ENCODE measurements at places on chromosomes 12 and 14.
A peak's percentile ranks its signal among the peaks of the same experiment; 100 is the strongest.

GRCh38 chr14:73633116-73634010 is 11.4 kb upstream of the DNAL1 start:
- peak; percentile 82 for DNase-seq

GRCh38 chr12:15289192-15289591 is 33.1 kb upstream of the PTPRO start:
- DNase-seq = no peak

- no peak for DNase-seq
Observed at GRCh38 chr12:108911915-108912314, 32.0 kb downstream of the DAO start.

DNA sequence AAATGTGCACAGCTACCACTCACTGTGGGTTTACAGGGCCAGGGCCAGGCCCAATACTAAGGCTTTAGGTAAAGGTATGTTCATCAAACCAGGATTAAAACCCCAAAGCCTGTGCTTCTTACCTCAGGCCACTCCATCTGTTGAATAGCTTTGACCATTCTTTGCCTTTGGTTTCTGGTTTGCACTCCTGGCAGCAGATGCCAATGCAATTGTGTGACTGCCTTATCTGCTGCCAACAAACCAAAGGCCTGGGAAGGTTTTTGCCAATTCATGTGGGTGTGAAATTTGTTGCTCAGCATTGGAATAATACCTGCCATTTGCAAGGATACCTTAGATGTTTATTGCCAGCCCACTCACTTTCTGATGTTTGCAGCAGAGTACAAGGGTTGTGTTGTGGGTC is 221.6 kb downstream of the C12orf75 start:
- no peak for DNase-seq

GRCh38 chr14:104665114-104665656 is 24.2 kb upstream of the INF2 start:
- DNase-seq = no peak

DNA sequence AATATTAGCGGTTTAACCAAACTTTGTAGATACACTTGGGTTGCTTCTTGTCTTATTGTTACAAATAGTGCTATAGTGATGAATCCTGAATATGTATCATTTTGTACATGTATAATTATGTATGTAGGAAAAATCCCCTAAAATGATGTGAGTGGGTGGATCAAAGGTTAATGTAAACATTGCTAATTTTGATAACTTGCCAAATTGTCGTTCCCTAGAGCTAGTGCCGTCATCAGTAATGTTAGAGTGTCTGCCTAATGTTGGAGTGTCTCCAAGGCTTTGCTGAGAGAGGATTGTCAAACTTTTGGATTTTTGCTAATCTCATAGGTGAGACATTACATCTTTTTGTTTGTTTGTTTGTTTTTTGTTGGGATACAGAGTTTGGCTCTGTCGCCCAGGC is 44.4 kb downstream of the AEBP2 start:
- DNase-seq = no peak

DNA sequence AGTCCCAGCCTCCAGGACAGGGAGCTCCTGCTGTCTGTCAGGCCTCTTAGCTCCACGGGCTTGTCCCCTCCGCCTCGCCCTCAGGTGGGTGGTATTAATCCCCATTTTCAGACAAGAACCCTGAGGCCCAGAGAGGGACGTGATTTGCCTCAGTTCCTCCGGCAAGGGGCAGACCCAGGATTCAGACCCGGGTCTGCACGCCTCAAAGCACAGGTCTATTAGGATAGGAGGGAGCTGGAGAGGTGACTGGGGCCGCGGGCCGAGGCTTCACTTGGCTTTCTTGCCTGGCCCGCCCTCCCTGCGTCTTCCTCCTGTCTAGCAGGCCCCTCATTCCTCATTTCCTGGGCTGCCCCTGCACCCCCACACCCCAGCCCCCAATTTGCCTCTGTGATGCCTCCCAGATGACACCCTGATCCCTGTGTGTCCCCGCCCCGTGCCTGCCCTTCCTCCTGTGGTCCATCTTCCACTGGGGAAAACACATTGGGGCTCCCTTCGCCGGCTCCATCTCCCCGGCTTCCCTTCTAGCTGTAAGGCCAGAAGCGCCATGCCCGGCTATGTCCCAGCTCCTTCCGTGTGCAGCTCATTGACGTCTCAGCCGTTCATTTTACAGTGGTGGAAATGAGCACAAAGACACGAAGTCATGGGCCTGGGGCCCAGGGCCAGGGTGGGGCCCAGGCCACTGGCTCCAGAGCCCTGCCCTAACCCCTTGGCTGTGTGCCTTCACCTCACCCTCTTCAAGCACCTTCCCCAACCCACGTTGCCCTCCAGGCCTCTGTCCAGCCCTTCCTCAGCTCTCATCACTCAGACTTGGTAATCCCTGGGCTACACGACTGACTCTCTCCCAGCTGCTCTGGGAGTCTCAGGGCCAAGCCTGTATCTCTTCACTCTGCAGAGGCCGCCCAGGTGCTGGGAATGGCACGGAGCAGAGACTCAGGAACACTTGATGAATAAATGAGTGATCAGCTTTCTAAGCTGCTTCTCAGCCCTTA is 15.5 kb upstream of the CYP46A1 start:
- no peak for DNase-seq

DNA sequence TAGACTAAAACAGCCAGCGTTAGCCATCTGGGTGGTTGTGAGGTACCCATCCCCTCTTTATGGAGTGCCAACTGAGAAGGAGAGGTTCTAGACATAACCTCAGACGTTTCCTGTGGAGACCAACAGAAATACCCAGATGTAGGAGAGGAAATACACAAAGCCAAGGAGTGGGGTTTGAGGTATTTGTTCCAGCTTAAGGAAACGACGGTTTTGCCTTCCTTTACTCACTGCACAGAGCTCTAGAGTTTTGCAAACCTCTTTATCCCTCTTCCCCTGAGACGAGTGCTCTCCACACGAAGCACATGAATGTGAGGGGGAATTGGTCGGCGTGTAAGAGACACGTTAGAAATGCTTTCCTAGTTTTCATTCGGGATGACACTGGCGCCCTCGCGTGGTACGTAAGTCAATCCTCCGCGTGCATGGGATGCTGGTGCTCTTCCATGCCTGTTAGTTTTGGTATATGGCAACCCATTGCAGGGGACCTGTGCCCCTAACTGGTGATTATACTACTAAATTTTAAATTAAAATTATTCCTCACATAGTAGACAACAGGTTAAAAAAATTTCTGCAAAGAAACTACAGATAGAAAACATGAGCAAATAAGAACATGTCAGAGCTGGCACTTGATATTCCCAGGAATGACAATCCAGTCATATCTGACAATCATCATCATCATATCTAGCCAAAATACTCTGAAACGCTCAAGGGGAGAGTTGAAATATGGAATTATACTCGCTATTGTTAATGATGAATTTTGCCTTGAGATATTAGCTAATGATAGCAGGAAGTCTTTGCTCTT is 121.7 kb downstream of the PPM1H start:
- DNase-seq = peak; percentile 78

DNA sequence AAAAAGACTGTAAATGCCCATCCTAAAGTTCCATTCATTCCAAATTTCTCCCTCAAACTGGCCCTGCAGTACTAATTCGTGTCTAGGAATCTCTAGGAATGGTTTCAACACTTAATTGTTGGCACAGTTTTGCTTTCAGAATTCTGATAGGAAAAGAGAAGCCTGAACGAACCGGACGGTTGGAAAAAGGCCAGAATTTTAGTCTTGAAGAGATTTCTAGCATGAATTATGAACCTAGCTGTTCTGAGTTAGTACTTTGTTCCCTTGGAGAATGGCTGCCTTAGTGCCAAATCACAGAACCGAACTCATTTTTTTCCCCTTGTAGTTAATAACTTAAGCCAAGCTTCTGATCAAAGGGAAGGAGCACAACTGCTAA is 262.6 kb downstream of the ADAMTS20 start:
- DNase-seq = no peak

Data from AG20443 (cell line).